ENCODE measurements at places on chromosomes 7 and 10.

DNA sequence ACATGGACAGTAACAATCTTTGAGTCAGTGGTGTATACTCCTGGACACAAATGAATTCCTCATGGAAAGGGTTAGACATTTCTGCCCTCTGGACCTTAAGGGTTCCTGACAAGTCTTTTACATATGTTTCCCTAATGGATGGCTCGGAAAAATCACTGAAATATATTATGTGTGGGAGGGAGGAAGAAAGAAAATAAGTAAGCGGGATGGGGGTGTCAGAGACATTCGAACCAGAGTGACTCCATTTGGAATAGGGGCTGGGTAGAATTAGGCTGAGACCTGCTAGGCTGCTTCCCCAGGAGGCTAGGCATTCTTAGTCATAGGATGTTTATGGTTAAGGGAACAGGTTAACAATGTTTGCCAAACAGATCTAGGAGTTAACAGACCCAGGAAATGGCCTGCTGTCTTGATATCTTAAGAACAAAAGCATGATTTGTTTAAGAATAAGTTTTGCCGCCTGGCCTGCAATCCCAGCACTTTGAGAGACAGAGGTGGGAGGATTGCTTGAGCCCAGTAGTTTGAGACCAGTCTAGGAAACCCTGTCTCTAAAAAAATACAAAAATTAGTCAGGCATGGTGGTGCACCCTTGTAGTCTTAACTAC lies 1241.7 kb downstream of the TYW1 start:
- DNase-seq, result no peak

GRCh38 chr10:124724279-124725027 lies 19.7 kb downstream of the FAM53B start:
- no peak for DNase-seq

GRCh38 chr10:133143546-133143945 lies 16.5 kb upstream of the KNDC1 start:
- no peak for DNase-seq

DNA sequence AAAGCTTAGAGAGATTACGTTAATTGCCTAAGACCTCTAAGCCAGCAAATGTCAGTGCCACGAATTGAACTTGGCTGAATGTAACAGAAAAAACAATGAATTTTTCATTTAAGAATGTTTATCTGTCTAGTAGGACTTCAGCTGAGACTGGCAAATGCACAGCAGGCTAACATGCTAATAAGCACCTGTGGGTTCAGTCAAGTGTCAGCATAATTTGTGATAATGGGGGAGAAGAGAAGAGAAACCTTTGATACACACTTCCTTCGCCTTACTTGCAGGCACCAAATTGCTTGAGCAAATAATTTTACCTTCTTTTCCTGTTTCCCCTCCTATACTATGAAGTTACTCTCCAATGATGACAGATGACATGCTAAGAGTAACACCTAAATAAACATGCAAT lies 1136.5 kb upstream of the SORCS1 start:
- no peak for DNase-seq

DNA sequence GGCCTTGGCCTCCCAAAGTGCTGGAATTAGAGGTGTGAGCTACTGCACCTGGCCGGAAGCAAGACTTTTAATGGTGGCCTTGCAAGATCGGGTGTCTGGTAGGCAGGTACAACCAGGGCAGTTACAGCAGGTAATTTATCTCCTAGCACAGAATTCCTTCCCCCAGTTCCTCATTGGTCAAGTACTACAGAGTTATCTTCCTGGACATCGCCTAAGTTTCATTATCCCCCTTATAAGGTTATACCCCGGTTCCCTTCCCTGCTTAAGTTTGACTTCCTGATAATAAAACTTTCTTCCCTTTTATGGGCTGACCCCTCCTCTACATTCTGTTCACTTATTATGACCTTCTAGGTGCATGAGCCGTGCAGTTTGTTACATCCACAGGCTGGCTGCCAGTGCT lies 19.0 kb upstream of the CYP3A43 start:
- no peak for DNase-seq

DNA sequence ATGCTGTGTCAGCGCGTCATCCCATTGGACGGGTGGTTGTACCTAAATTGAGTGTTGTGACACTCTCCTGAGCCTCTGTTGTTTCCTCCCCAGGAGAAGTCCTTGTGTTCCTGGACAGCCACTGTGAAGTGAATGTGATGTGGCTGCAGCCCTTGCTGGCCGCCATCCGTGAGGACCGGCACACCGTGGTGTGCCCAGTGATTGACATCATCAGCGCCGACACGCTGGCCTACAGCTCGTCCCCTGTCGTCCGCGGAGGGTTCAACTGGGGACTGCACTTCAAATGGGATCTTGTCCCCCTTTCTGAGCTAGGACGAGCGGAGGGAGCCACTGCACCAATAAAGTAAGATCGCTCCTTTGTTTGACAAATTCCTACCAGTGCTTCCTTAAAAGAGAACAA lies 82.5 kb downstream of the GALNT11 start:
- no peak for DNase-seq

DNA sequence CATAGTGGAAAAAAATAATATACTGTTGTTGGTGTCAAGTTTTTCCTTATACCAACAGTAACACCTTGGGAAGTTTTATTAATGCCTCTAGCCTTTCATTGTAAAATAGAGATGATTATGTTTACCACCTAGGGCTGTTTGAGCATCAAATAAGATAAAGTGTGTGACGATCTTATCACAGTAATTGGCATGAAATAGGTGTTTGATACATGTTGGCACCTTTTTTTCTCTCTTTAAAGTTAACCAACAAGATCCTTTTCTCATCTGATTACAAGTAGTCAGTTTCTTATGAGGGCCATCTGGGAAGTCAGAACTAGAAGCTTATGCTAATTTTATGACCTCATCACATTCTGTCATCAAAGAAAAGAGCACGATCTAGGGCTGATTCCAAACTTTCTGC lies 669.5 kb downstream of the CCSER2 start:
- DNase-seq, result no peak

GRCh38 chr7:158850545-158851102 lies 5.7 kb upstream of the DYNC2I1 start:
- no peak for DNase-seq

GRCh38 chr7:39221901-39222300 lies 244.2 kb downstream of the POU6F2 start:
- no peak for DNase-seq

GRCh38 chr10:71647526-71648253 lies 71.9 kb downstream of the C10orf105 start:
- no peak for DNase-seq

- no peak for DNase-seq
These were observed 699.5 kb downstream of the TYW1 start for GRCh38 chr7:67696124-67696523.

GRCh38 chr10:4813496-4813895 lies 12.5 kb upstream of the AKR1E2 start:
- no peak for DNase-seq

Measured in naive thymus-derived CD4-positive, alpha-beta T cell (primary cell).